Liver (tissue), 10 donors: ENCODE measurements at places on chromosomes 2 and 18. TPM values are rescaled to one million over a fixed set of nuclear protein-coding genes. Genes with fewer than 3 reads are reported as not detected.

GRCh38 chr2:240992572-240993291 is 5.7 kb upstream of the SNED1 start:
- peaks cover 60% of the 10 kb centered on the region for H3K4me1 ChIP-seq
- no peaks in the 10 kb centered on the region for H3K27me3 ChIP-seq
- H3K4me3 ChIP-seq, result no peak overlapping the region
- DNase-seq, result no peak

DNER gene
- not detected for total RNA-seq

DNA sequence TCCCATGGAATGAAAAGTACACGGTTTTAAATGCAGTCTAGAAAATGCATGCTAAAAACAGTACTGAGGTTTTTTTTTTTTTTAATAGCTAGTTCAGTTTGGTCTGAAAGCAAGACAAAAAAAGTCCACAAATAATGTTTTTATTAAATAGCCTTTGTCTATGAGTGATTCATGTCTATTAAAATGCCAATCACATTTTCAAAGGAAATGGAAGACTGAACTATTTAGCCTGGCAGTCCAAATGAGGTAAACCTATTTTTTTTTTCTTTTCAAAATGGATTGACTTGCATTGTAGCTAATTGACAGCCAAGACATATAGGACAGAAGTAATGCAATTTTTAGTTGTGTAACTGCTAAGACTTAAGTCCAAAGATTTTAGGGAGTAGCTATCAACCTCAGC is 90.3 kb downstream of the LRP1B start:
- no peak for DNase-seq
- H3K27me3 ChIP-seq, result no peaks in the 10 kb centered on the region
- no peaks in the 10 kb centered on the region for H3K36me3 ChIP-seq
- H3K27ac ChIP-seq, result no peak overlapping the region

DNA sequence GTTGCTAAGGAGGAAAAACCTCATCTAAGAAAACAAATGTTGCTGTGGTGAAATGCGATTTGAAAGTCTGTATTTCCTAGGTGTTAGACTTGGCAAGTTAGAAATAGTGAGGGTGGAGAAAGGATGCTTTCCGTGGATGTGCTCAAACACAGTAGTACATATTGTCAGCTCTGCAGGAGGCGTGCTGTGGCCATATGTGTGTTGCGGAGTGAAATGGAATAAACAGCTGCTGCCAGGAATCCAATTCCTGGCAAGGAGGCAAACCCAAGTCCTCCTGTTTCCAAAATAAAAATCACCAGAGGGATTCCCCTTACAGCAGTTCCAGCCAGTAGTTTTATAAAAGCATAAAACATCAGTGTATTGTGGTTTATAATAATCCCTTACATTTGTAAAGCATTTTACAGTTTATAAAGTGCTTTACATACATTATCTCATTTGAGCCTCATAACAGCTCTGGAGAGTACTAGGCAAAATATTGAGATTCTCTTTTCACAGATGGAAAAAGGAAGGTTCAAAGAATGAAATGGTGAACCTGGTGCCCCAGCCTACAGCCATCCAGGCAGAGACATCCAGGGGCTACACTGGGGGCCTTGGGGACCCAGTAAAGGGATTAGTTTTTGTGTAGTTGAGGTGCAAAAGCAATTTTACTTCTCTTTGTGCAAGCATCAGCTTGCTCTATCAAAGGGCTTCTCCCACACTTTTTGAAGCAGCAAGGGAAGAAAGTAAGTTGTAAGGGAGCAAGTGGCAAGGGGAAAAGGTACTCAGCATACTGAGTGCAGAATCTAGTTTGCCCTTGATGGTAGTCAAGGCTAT is 206.0 kb downstream of the AGPS start:
- no peak overlapping the region for H3K27ac ChIP-seq
- no peaks in the 10 kb centered on the region for H3K27me3 ChIP-seq
- H3K36me3 ChIP-seq, result no peaks in the 10 kb centered on the region
- H3K4me1 ChIP-seq, result no peaks in the 10 kb centered on the region

TBR1 gene
- total RNA-seq, result under 0.01 TPM

MPP4 gene
- total RNA-seq, result not detected

DNA sequence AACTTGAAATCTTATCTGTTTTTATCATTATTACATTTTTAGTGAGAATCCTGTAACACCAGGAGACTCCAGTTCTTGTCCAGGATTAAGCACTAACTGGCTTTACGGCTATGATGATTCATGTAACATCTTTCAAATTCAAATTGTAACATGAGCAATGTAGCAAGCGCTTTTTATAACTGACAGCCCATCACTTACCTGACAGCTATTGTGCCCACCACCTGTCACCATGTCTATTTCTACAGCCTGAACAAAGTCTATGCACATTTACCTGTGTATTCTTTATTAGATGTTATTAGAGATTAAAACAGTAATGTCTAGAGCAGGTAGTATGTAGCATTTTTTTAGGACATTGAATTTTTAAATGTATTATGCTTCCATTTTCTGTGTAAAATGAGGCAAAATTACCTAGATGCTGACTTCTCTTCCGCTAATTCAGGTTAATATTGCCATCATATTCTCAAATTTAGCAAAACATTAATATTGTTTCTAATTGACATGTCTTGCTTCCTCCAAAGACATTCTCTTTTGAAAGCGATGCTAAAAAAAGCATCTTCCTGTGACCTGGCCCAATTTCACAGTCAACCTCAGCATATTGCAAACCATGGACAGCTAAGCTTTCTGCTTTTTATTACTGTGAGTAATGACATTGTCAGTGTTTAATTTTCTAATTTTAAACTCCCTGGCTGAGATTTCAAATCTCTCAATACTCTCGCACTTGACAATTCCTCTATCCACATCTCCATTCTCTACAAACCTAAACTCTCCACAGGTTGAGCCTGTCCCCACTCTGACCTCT is 37.8 kb downstream of the RIT2 start:
- H3K27me3 ChIP-seq, result no peaks in the 10 kb centered on the region
- no peaks in the 10 kb centered on the region for H3K4me1 ChIP-seq
- no peaks in the 10 kb centered on the region for H3K36me3 ChIP-seq
- H3K27ac ChIP-seq, result no peak overlapping the region
- DNase-seq, result no peak
- no peak overlapping the region for H3K4me3 ChIP-seq

- no peak overlapping the region for H3K27ac ChIP-seq
- H3K36me3 ChIP-seq, result no peaks in the 10 kb centered on the region
- DNase-seq, result no peak
- no peaks in the 10 kb centered on the region for H3K27me3 ChIP-seq
These were observed 45.8 kb downstream of the TMEM17 start for GRCh38 chr2:62460175-62460574.

DNA sequence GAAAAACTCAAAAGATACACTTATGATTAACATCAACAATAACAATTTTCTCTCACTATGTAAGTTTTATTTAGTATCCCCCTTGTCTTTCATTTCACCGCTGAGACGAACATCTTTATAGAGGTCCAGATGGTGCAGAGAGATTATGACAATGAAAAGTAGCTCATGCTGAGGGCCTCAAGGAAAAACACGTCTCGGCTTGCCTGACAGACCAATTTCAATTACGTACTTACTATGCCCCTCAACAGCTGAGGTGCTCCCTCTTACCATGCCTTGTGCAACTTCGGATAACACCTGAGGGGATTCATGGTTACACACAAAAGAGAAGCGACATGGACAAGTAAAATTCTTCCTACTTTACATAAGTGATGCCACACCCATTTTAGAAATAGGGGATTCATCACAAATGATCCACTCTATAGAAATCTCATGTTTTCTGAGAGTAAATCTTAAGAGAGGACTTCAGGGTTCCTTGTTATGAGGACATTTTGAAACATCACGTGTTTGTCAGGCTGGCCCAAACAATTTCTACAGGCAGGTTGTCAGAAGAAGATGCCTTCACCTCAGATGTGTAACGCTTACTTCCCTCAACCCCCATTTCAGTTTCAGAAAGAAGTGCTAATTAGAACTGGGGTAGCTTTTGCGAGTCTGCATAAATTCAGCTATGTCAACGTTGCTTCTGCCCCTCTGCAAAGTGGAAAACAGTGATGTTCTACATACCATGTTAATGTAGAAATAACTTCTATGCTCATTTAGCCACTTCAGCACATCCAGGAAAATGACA is 191.4 kb downstream of the NRXN1 start:
- H3K27me3 ChIP-seq, result no peaks in the 10 kb centered on the region
- no peaks in the 10 kb centered on the region for H3K4me1 ChIP-seq
- no peak overlapping the region for H3K27ac ChIP-seq
- H3K36me3 ChIP-seq, result no peaks in the 10 kb centered on the region

GRCh38 chr2:10500601-10501361 is 52.7 kb upstream of the ODC1 start:
- no peaks in the 10 kb centered on the region for H3K36me3 ChIP-seq
- H3K27ac ChIP-seq, result no peak overlapping the region
- H3K4me1 ChIP-seq, result no peaks in the 10 kb centered on the region
- DNase-seq, result peak; percentile 26
- H3K27me3 ChIP-seq, result no peaks in the 10 kb centered on the region
- no peak overlapping the region for H3K4me3 ChIP-seq

KCNF1 gene
- not detected for total RNA-seq

REG1B gene
- total RNA-seq, result not detected

GRCh38 chr2:113906647-113907046 is 16.8 kb downstream of the ACTR3 start:
- H3K27ac ChIP-seq, result no peak overlapping the region
- H3K36me3 ChIP-seq, result no peaks in the 10 kb centered on the region
- H3K4me3 ChIP-seq, result no peak overlapping the region
- no peaks in the 10 kb centered on the region for H3K27me3 ChIP-seq
- peaks cover 13% of the 10 kb centered on the region for H3K4me1 ChIP-seq

GRCh38 chr2:95390272-95390880 is 12.1 kb upstream of the FAHD2A start:
- no peak overlapping the region for H3K4me3 ChIP-seq
- no peaks in the 10 kb centered on the region for H3K27me3 ChIP-seq
- H3K36me3 ChIP-seq, result no peaks in the 10 kb centered on the region

GRCh38 chr2:184875212-184875611 is 276.9 kb downstream of the ZNF804A start:
- DNase-seq, result no peak
- H3K27ac ChIP-seq, result no peak overlapping the region
- H3K36me3 ChIP-seq, result no peaks in the 10 kb centered on the region
- H3K4me1 ChIP-seq, result no peaks in the 10 kb centered on the region

DNA sequence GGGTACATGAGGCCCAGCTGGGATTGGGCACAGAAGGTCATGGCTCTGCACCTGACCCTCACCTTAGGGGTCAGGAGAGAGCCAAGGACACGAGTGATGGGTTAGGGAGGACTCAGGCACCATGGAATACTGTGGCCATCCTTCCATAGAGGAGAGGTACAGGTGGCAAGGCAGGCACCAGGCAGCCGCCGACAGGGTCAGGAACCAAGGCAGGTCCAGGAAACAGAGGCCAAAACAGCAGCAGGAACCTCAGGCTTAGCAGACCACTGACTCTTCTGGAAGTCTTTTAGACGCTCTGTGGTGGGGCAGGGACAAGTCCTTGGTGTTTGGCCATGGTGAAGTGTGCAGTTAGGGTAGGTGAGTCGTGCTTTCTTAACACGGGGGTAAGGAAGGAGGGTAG is 128.0 kb downstream of the NEDD4L start:
- H3K27ac ChIP-seq, result no peak overlapping the region
- no peaks in the 10 kb centered on the region for H3K36me3 ChIP-seq
- no peak for DNase-seq
- no peak overlapping the region for H3K4me3 ChIP-seq
- no peaks in the 10 kb centered on the region for H3K4me1 ChIP-seq
- no peaks in the 10 kb centered on the region for H3K27me3 ChIP-seq

SPEG gene
- 0.75 TPM for total RNA-seq

GRCh38 chr18:61949946-61950345 is 57.1 kb upstream of the RNF152 start:
- H3K4me1 ChIP-seq, result no peaks in the 10 kb centered on the region
- DNase-seq, result no peak
- H3K27ac ChIP-seq, result no peak overlapping the region
- H3K27me3 ChIP-seq, result no peaks in the 10 kb centered on the region
- H3K4me3 ChIP-seq, result no peak overlapping the region

- H3K4me1 ChIP-seq, result peaks cover 60% of the 10 kb centered on the region
- no peaks in the 10 kb centered on the region for H3K27me3 ChIP-seq
- DNase-seq, result no peak
- H3K4me3 ChIP-seq, result no peak overlapping the region
- peak overlapping the region; percentile 25 for H3K27ac ChIP-seq
These were observed 2.7 kb downstream of the GEN1 start for GRCh38 chr2:17756668-17757067.

- peaks cover 3% of the 10 kb centered on the region for H3K27me3 ChIP-seq
- H3K27ac ChIP-seq, result no peak overlapping the region
- H3K4me3 ChIP-seq, result no peak overlapping the region
- H3K4me1 ChIP-seq, result no peaks in the 10 kb centered on the region
These were observed 8.3 kb upstream of the GPR148 start for GRCh38 chr2:130720528-130720927.

GRCh38 chr18:26298107-26298506 is 71.9 kb downstream of the TAF4B start:
- DNase-seq, result no peak
- no peak overlapping the region for H3K27ac ChIP-seq
- no peaks in the 10 kb centered on the region for H3K27me3 ChIP-seq
- no peak overlapping the region for H3K4me3 ChIP-seq
- H3K36me3 ChIP-seq, result no peaks in the 10 kb centered on the region

RAPGEF4 gene
- total RNA-seq, result 18.2 TPM

DNA sequence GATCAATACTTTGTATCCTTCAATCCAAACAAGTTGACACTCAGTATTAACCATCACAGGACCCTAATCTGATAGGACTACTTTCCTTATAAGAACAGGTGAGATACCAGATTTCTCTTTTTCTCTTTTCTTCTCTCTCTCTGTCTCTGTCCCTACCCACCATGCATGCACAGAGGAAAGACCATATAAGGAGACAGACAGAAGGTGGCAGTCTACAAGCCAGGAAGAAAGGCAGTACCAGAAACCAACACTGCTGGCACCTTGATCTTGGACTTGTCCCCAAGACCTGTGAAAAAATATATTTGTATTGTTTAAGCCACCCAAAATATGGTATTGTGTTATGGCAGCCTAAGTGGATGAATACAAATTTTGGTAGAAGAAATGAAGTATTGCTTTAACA is 156.2 kb upstream of the KCNH7 start:
- no peaks in the 10 kb centered on the region for H3K4me1 ChIP-seq
- DNase-seq, result no peak
- H3K36me3 ChIP-seq, result no peaks in the 10 kb centered on the region
- H3K27ac ChIP-seq, result no peak overlapping the region
